ENCODE measurements at places on chromosomes 13 and 19.

GRCh38 chr13:49320975-49321374 is 73.2 kb downstream of the CDADC1 start:
- DNase-seq = no peak

DNA sequence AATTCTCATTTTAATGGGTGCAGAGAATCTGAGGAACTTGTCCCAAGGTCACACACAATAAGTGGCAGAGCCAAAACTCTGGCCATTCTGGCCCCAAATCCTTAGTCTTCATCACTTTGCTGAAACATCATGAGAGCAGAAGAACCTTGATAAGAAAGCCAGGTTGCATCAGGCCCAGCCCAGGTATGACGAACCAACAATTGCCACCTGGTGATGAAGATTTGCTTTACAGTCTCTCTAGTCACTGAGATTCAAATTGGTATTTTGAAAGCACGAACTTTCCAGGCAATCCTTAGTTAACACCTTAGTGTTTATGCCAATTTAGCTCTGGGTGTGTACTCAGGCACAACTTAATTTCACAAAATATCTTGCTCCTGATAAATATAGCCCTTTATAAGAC is 502.7 kb upstream of the HTR2A start:
- no peak for DNase-seq

GRCh38 chr13:46339035-46339666 is 47.9 kb downstream of the RUBCNL start:
- DNase-seq = no peak

- DNase-seq = no peak
Observed at GRCh38 chr19:7983286-7983950, 22.0 kb downstream of the ELAVL1 start.

DNA sequence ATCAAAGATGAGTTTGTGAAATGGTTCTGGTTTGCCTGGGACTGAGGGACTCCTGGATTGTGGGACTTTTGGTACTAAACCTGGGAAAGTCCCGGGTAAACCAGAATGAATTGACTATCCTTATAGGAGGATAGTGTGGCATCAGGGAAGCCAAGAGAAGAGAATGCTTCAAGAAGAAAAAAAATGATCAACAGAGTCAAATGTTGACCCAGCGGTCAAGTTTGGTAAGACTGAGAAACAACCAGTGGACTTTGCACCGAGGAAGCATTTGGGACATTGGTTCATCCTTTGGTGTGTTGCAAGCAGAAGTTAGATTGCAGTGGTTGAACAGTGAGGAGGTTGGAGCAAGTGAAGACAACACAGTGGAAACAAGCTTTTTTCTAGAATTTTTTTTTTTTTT is 33.5 kb downstream of the CLEC17A start:
- no peak for DNase-seq

DNA sequence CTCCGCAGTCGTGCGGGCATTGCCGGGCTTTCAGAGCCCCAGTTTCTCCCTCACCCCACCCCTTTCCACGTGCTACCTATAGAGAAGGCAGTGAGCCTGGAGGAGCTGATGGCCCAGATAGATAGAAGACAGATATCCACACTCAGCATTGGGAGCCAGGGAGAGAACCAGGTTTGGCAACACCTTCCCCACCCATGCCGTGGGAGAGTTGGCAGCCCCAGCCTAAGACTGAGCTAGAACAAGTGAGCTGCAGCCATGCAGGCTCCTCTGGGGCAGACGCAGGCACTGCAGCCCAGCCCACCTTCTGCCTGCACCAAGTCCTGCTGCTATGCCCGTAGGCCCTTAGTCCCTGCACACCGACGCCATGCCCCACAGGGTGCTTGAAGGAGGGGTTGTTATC is 10.3 kb upstream of the KRTDAP start:
- no peak for DNase-seq

DNA sequence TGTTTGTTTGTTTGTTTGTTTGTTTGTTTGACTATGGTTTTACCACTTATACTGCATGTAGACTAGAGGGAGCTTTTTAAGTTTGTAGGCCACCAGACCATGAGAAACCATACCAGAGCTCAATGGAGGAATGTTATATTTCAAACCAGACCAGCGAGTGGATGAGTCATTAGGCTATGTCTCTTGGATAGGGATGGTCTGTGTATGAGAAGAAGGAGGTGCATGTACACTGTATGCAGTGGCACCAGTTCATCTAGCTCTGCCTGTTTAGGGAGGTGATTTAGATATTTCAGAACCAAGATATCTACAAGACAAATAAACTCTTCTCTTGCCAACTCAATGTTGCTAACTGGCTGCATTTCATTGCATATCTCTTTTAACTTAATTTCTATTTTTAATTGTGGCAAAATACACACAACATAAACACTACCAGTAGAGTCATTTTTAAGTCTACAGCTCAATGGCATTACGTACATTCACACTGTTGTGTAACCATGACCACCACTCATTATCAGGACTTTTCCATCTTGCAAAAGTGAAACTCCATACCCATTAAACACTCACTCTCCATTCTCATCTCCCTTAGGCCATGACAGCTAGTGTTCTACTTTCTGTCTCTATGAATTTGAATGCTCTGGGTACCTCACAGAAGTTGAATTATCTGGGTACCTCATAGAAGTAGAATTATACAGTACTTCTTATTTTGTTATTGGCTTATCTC is 29.2 kb downstream of the SYDE1 start:
- DNase-seq = no peak

DNA sequence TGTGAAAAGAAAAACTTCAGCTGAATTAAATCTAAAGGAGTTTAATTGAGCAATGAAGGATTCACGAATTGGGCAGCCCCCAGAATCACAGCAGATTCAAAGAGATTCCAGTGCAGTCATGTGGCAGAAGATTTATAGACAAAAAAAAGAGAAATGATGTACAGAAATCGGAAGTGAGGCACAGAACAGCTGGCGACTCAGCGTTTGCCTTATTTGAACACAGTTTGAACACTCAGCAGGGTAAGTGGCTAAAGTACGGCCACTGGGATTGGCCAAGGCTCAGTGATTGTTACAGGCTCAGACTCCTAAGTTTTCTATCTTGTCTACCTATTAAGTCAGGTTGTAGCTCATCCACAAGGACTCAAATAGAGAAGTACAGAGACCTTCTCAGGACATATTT is 11.6 kb upstream of the CFAP97D2 start:
- DNase-seq = no peak

- no peak for DNase-seq
Observed at GRCh38 chr13:25887962-25888655, 163.7 kb downstream of the SHISA2 start.

DNA sequence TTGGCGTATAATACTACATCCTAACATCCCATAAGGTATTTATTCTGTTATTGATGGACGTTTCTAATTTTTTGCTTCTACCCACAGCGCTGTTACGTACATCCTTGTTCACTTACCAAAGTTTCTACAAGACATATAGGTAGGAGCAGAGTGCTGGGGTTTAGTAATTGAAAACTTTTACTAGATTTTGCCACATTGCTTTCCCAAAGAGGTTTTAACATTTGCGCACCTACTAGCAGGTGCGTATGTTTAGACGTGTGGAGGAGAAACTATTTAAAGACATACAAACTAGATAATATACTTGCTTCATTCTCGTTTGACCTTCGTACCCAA is 559 bp upstream of the RPL21 start:
- no peak for DNase-seq

DNA sequence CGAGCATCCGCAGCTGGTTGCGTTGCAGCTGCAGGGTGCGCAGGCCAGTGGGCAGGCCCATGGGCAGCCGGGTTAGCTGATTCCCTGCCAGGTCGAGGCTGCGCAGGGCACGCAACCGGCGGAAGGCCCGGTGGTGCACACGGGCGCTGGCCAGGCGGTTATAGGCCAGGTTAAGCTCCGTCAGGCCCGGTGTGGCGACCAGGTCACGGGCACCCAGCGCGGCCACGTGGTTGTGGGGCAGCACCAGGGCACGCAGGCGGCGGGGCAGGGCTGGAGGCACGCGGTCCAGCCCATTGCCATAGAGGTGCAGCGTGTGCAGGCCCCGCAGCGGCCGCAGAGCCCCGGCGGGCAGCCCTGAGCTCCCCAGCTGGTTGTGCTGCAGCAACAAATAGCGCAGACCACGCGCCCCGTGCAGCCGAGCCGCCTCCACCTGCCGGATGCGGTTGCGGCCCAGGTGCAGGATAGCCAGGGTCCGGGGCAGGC is 5.3 kb downstream of the PODNL1 start:
- DNase-seq = no peak

GRCh38 chr13:113359571-113359970 is 4.4 kb downstream of the GRTP1 start:
- DNase-seq = no peak

DNA sequence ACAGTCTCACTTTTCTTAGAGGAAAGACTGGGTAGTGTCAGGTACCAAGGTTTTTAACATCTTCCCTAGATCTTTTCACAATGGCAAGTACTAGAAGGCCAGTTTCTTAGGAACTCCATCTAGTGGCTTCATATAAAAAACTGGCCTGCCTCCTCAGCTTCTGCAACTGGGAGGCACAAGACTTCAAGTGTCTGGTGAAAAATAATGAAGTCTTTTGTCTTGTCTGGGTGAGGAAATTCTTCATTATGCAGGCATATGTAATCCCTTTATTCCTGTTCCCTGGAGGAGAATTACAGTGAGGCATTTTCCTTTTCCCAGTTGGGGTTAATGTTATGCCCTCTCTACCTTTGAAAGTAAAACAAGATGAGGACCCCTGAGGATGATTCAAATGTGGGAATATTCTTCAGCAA is 300.5 kb downstream of the NALCN start:
- DNase-seq = peak; percentile 65

DNA sequence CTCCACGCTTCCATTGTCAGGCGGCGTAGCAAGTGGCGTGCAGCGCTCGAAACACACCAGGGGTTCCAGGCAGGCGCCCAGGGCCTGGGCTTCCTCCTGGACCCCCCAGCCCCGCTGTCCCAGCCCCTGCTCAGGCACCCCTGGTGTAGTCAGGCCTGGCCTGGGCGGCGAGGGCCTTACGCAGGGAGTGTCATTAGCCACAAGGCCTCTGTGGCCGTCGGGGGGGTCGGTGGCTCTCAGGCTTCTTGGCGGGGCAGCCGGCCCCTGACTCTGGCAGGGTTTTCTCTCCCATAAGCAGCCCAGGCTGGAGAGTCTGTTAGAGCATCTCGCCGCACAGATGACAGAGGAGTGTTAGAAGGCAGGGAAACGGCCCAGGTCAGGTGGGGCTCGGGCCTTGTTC is 116.7 kb downstream of the KDM4B start:
- no peak for DNase-seq

GRCh38 chr13:110597041-110597689 is 18.2 kb upstream of the NAXD start:
- no peak for DNase-seq

GRCh38 chr19:5603626-5604025 is 18.9 kb downstream of the SAFB2 start:
- DNase-seq = no peak

GRCh38 chr13:50636007-50636704 is 207.3 kb downstream of the DLEU7 start:
- DNase-seq = no peak

DNA sequence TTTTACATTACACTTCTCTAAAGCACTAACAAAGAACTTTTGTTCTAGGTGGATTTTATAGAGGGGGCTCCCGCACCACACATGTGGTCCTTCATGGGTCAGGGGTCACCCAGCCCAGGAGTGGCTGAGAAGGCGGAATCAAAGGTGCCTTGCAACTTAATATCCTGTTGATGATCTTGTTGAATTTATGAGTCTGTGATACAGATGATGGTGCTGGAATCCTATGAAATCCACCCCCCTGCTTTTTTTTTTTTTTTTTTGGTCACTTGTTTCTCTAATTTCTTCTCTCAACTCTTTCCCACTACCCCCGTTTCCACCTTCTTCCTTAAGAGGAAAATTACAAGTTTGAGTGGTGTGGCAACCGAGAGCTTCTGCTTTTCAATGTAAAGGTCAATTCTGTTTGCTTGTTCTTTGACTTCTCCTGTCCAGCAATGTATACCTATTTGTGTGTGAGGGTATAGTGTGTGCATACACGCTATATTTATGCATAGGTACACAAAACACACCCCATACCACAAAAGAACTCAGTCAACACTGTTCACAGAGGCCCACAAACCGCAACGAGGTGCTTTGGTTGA is 4.2 kb upstream of the ZIC2 start:
- DNase-seq = no peak

DNA sequence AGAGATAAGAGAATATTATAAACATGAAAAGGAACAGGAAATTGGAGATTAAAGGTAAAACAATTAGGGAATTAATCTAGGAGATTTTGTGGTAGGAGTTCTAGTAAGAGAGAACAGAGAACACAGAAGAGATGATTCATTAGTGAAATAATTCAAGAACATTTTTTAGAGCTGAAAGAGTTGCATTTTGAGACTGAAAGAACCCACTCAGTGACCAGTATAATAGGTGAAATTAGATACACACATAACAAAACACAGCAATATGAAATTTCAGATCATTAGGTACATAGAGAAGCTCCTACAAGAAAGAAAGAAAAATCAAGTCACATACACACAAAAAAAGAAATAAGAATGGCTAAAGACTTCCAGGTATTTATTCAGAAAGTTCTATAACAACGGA is 144.0 kb downstream of the CYSLTR2 start:
- DNase-seq = no peak

GRCh38 chr13:48975101-48975855 is 434 bp upstream of the FNDC3A start:
- peak; percentile 54 for DNase-seq

DNA sequence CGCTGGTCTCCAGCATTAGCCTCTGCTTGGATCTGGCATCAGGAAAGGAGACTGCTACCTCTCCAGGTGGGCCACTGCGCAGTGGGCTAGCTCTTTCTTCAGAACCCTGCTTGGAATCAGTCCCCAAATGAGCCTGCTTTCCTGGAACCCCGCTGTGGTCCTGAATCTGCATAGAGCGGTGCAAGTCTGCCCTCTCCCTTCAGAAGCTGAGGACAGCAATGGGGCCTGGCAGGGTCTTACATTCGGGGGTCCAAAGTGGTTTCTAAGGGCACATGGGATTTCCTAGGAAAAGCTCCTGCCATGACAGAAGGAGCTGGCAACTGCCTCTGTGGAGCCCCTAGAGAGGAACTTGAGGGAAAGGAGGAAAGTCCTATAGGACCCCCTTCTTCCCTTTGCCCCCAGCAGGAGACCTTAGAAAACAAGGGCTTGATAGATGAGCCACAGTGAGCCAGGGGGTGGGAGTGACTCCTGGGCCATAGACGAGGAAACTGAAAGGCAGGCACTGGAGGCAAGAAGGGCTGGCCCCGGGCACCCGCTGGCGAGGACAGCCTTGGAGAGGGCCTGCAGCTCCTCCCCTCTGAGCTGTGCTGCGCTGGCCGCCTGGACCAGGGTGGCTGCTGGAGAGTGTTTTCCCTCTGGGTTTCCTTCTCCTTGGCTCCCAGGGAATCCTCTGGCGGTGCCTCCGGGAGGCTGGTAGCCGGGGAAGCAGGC is 1.4 kb upstream of the VSTM2B start:
- DNase-seq = no peak

All from COLO829 (cell line).